ENCODE measurements at places on chromosomes 13 and 19.

DNA sequence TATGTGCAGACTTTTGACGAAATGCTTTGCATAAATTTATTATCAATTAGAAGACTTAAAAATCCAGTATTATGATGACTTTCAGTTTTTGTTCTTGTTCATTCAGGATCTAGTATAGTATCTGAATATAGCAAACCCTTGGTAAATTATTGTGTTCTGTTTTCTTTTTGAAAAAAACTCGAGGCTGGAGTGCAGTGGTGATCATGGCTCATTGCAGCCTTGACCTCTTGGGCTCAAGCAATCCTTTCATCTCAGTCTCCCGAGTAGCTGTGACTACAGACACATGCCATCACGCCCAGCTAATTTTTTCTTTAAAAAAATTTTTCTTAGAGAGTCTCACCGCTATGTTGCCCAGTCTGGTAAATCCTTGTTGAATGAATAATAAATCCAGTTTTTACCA, 4.6 kb downstream of the FARP1 start:
- DNase-seq = no peak

GRCh38 chr19:17125062-17125727, 49.6 kb downstream of the MYO9B start:
- peak; percentile 52 for DNase-seq

- no peak for DNase-seq
Measured at GRCh38 chr19:40611096-40611495, 9.9 kb downstream of the LTBP4 start.

GRCh38 chr13:44974056-44974793, 15.0 kb downstream of the NUFIP1 start:
- DNase-seq = no peak

DNA sequence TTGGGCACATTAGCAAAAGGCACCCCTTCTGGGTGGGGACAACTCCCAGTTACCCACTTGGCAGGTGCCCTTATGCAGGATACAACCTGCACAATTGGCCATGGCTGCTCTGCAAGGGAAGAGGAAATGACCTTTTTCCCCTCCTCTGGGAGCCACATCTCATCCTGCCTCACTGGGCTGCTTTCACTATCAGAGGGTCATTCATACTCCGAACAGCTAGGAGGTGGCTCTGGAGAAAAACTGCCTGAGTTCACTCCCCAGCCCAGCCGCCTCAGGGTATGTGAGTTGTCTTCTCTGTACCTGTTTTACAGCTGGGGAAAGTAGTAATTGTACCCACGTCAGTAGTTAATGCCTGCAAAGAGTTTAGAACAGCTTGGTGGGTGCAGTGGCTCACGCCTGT, 7.1 kb upstream of the ACTN4 start:
- no peak for DNase-seq

- no peak for DNase-seq
Measured at GRCh38 chr19:47661611-47662010, 51.6 kb upstream of the EHD2 start.

DNA sequence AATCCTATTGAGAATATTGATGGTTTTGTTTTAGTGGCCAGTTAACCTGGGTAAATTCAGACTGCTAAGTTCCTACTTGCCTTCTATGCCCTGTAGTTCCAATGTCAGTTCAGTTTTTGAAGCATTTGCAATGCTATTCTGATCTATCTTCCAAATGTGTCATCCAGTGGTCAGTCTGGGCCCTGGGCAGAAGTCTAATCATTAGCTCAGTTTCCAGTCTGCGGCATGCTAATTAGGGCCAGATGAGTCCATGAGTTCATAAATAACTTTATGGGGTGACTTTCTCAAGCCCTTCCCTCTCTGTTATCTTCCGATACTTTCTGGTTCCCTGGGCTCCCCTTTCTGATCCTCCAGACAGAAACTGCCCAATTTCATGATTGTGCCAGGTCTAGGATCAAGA, 32.7 kb downstream of the FAM187B start:
- DNase-seq = no peak

GRCh38 chr19:7718668-7719067, 13.2 kb downstream of the CLEC4G start:
- no peak for DNase-seq

GRCh38 chr13:42396901-42397655, 125.1 kb downstream of the AKAP11 start:
- DNase-seq = no peak

DNA sequence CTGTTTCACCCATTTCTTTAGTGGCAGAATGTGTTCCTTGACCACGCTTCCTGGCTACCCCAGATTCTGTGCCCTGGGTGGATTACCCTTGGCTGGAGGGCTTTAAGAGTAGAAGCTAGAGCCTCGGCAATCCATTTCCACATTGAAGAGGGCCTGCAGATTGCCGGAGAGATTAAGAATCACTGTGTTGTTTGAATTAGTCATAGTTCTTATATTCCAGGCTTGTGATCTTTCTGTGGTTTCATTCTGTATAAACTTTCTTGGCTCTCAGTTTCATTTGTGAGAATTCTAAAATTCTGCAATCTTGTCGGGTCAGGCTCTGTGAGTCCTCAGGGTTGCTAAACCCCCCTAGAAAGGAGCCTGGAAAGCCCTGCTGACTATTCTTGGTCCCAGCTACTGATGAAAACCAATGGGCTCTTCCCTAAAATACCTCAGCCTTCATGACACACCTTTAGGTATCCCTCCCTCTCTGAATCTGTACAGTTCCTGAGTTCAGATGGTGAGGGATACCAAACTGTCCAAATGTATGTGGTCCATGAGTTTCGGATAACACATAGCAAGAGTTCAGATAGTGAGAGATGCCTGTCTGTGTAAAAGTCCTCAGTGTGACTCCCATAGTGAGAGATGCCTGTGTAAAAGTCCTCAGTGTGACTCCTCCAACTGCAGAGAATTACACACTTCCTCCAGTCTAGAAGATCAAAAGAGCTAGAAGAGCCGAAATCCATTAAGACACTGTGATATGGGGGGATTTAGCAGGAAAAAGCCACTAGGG, 4.3 kb downstream of the PHF11 start:
- DNase-seq = no peak

GRCh38 chr13:98796798-98797197, 44.3 kb upstream of the SLC15A1 start:
- DNase-seq = no peak

DNA sequence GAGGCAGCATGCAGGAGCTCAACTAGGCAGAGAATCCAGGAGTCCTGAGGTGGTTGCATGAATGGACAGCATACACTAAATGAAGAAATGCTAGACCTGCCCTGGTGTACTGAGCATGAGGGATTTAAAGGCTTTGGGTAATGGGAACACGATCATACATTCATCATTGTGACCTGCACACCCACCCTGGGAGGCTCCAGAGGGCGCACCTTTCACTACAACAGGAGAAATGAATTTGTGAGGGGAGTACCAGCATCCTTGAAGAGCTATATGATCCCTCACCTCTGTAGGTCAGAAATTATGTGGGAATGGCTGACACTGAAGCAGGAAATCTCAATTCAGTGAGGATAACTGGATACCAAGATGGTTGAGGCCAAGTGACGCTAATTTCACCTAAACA, 8.9 kb downstream of the KLK2 start:
- DNase-seq = no peak

GRCh38 chr19:46967578-46968032, 52.0 kb upstream of the NPAS1 start:
- peak; percentile 51 for DNase-seq

- no peak for DNase-seq
Measured at GRCh38 chr13:89748716-89749115, 1598.8 kb upstream of the MIR17HG start.

GRCh38 chr19:54164369-54165068, 5.0 kb upstream of the LENG1 start:
- peak; percentile 67 for DNase-seq
